B cell (primary cell): ENCODE measurements at places on chromosomes 6 and 20.

DNA sequence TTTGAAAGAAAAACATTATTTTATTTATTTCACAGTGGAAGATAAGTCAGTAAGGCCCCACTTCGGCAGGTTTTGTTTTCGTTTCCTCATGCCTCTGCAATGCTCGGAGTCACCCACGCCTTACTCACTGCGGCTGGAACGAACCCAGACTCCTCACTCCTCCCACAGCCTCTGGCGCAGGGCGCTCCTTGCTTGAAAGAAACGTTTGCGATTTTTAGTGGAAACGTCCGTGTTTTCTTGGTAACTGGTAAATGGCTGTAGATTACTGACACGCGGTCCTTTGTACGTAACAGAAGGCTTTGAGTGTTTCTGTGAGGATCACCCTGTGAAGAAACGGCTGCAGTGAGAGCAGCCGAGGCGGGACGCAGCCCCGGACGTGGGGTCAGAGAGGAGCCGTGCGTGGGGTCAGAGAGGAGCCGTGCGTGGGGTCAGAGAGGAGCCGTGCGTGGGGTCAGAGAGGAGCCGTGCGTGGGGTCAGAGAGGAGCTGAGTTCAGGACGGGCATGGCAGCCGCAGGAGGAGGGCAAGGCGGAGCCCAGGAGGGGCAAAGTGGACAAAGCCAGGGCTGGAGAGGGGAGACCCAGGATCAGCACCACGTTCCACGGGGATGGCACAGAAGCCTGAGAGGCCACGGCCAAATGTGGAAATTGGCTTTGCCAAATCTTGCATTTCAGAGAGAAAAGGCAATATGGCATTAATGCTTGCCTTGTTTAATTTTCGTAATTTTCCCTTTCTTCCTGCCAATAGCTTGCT lies 198.6 kb upstream of the THBS2 start:
- DNase-seq = no peak

- no peak for DNase-seq
Measured at GRCh38 chr20:63819224-63819921, 11.7 kb downstream of the ZBTB46 start.

GRCh38 chr20:43987531-43987930 lies 72.9 kb downstream of the TOX2 start:
- DNase-seq = no peak

- DNase-seq = no peak
Measured at GRCh38 chr6:154318721-154319120, 37.9 kb downstream of the IPCEF1 start.

GRCh38 chr20:7378864-7379605 lies 561.2 kb downstream of the HAO1 start:
- no peak for DNase-seq

GRCh38 chr20:59451066-59451630 lies 150.7 kb downstream of the EDN3 start:
- DNase-seq = no peak
